ENCODE measurements at places on chromosomes 13 and 19. TPM values are rescaled to one million over a fixed set of nuclear protein-coding genes. Genes with fewer than 3 reads are reported as not detected.

GRCh38 chr19:56301886-56302620 is 12.6 kb downstream of the ZSCAN5A start:
- no peaks in the 10 kb centered on the region for H3K4me1 ChIP-seq
- peak overlapping the region; percentile 17 for H3K27ac ChIP-seq
- DNase-seq = peak; percentile 3
- H3K27me3 ChIP-seq = no peaks in the 10 kb centered on the region
- peaks cover 16% of the 10 kb centered on the region for H3K36me3 ChIP-seq
- H3K4me3 ChIP-seq = no peak overlapping the region

DNA sequence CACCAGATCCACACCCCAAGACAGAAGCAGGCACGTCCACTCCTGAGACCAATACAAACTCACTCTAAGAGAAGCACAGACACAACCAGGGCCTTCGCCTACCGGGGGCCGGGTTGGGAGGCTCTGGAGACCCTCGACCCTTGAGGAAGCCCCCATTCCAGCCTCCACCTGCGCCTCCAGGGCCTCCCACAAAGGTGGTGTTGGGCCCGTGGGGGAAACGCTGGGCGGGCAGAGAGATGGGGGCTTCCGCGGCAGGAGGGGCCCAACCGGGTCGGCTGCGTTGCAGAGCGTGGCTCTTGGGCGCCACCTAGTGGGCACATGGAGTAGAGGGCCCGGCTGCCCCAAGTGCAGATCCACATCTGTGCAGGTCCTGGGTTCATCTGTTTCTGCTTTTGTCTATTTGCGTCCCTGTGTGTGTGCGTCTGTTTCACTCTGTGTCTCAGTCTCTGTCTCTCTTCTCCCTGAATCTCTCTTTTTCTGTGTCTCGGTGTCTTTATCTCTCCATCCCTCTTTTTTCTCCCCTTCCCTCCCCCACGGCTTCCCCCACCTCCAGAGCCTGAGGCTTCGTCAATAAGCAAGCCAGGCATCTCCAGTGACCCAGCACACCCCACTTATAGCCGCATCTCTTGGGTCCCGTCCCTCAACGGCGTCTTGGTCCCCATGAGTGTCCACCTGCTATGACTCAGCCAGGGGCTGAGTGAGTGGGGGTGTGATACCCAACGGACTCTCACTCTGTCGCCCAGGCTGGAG is 10.5 kb upstream of the TINCR start:
- H3K27me3 ChIP-seq = no peaks in the 10 kb centered on the region
- H3K36me3 ChIP-seq = no peaks in the 10 kb centered on the region
- peaks cover 3% of the 10 kb centered on the region for H3K4me1 ChIP-seq
- no peak overlapping the region for H3K4me3 ChIP-seq
- no peak overlapping the region for H3K27ac ChIP-seq

- H3K27me3 ChIP-seq = no peaks in the 10 kb centered on the region
- no peaks in the 10 kb centered on the region for H3K4me1 ChIP-seq
- H3K36me3 ChIP-seq = no peaks in the 10 kb centered on the region
- no peak overlapping the region for H3K4me3 ChIP-seq
- H3K27ac ChIP-seq = no peak overlapping the region
These were observed 75.1 kb upstream of the FAM216B start for GRCh38 chr13:42706286-42706685.

- H3K4me3 ChIP-seq = no peak overlapping the region
- no peaks in the 10 kb centered on the region for H3K27me3 ChIP-seq
- no peak for DNase-seq
- H3K36me3 ChIP-seq = peaks cover 15% of the 10 kb centered on the region
- H3K4me1 ChIP-seq = peaks cover 8% of the 10 kb centered on the region
- H3K27ac ChIP-seq = no peak overlapping the region
These were observed 3.1 kb downstream of the SPC24 start for GRCh38 chr19:11152318-11153062.

TUBA3C gene
- not detected for polyA plus RNA-seq

DNA sequence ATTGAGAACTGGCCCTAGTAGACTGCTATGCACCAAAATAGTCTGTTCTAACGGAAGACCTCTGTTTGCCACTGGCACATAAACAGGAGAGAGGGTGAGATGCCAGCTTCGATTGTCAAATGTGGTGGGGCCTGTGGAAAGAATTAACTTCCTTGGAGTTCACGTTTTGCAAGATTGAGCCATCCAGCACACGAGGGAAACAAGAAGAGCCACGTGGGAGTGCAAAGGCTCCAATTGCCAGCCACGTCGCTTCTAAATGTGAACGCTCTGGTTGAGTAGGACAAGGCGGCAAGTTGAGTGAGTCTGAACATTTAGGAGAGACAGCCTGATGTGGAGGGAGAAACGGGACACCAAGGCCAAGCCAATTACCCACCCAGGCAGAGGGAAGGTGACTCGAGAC is 409.1 kb downstream of the FGF9 start:
- H3K36me3 ChIP-seq = no peaks in the 10 kb centered on the region
- H3K4me1 ChIP-seq = peaks cover 10% of the 10 kb centered on the region
- H3K27ac ChIP-seq = no peak overlapping the region
- no peak overlapping the region for H3K4me3 ChIP-seq
- H3K27me3 ChIP-seq = no peaks in the 10 kb centered on the region
- DNase-seq = no peak

- H3K4me1 ChIP-seq = no peaks in the 10 kb centered on the region
- peak; percentile 27 for DNase-seq
- H3K4me3 ChIP-seq = no peak overlapping the region
- H3K27ac ChIP-seq = no peak overlapping the region
These were observed 103.9 kb upstream of the CACNA1A start for GRCh38 chr19:13610039-13610691.

- H3K4me3 ChIP-seq = no peak overlapping the region
- H3K27ac ChIP-seq = no peak overlapping the region
- no peaks in the 10 kb centered on the region for H3K36me3 ChIP-seq
- H3K27me3 ChIP-seq = no peaks in the 10 kb centered on the region
- DNase-seq = peak; percentile 63
These were observed 5.7 kb upstream of the CDC42EP5 start for GRCh38 chr19:54478677-54479266.

DNA sequence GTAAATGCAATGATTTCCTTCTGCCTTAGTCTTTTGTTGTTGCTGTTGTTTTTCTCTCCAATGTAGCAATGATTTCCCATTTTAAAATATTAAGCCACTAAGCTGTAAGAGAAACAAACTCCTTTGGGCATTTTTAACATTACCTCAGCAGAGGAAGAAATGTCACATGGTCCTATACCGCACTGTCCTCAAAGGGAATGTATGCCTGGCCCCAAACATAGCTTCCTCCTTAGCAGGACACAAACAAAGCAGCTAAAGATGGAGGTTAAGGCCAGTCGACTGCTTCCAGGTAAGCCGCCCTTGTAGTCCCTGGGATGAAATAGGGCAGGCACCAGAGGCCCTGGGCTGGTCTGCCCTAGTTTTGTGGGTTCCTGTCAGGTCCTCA is 249.0 kb downstream of the TSHZ3 start:
- H3K27me3 ChIP-seq = no peaks in the 10 kb centered on the region
- no peaks in the 10 kb centered on the region for H3K4me1 ChIP-seq
- no peak for DNase-seq
- H3K4me3 ChIP-seq = no peak overlapping the region
- H3K27ac ChIP-seq = no peak overlapping the region
- no peaks in the 10 kb centered on the region for H3K36me3 ChIP-seq

- DNase-seq = peak; percentile 72
- H3K27me3 ChIP-seq = no peaks in the 10 kb centered on the region
- no peaks in the 10 kb centered on the region for H3K4me1 ChIP-seq
- H3K36me3 ChIP-seq = no peaks in the 10 kb centered on the region
- peak overlapping the region; percentile 85 for H3K27ac ChIP-seq
These were observed 572 bp downstream of the UGGT2 start for GRCh38 chr13:96052656-96053002.

DNA sequence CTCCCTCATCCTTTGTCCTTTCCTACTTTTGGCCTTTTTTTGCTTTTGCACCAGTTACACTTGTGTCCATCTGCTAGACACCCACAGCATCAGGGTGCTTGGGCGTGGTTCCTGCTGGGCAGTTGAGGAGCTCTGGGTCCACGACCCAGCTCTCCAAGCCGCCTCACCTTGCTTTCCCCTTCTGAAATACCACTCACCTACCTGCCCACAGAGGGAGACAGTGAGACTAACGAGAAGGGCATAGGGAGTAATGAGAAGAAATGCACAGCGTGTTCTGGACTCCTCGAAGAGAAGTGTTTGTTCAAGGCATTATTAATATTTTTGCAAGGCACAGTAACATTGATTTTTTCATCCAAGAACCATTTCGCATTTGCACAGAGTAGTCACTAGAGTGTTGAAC is 92.9 kb downstream of the DNAJC15 start:
- no peak overlapping the region for H3K27ac ChIP-seq
- no peaks in the 10 kb centered on the region for H3K4me1 ChIP-seq
- H3K27me3 ChIP-seq = no peaks in the 10 kb centered on the region
- H3K4me3 ChIP-seq = no peak overlapping the region

CNN1 gene
- 1.1 TPM for polyA plus RNA-seq

CEACAM7 gene
- not detected for polyA plus RNA-seq

DNA sequence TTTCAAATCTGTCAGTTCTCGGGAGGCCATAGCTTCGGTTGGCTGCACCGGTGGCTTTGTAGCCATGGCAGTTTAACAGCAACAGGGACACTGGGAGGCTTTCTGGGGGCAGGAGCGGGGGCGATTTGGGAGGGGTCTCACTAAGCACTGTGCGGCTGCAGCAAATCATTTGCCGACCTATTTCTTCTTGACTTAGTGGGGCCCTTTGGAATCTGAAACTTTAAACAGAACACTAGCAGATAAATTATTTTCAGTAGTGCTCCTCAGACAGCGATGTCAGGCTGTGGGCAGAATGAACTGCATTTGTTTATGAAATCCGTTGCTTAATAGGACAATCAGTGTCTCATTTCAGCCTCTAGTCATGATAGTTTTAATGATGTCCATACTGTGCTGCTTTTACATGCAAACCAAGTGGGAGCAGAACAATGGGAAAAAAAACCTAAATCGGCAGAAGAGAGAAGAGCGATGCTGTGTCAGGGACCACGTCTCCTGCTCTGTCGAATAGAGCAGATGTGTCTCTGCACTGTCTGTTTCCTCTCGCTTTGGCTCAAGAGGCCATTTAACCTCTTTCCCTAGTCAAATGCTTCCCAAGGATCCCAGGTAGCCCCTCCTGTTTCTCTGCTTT is 211.9 kb downstream of the OLFM4 start:
- no peak for DNase-seq
- no peaks in the 10 kb centered on the region for H3K27me3 ChIP-seq
- no peaks in the 10 kb centered on the region for H3K4me1 ChIP-seq
- no peak overlapping the region for H3K4me3 ChIP-seq
- no peaks in the 10 kb centered on the region for H3K36me3 ChIP-seq

FXYD7 gene
- polyA plus RNA-seq = 0.38 TPM

DNA sequence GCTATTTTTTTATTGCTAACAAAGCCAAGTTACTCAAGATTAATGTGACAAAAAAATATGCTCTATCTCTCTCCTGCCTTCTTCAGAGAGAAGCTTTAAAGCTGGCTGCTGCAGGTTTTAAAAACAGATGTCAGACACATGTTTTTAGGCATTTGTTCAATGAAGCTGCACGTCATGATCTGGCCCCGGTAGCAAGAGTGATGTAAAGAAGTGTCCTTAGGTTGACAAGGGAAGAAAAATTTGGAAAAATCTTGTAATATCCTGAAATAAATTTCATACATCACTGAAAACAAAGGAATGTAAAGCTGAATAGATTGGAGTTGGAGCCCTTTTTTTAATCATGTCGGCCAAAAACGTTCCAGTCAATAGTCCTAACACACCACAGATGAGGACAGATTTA is 531.4 kb upstream of the NBEA start:
- H3K36me3 ChIP-seq = no peaks in the 10 kb centered on the region
- no peak overlapping the region for H3K27ac ChIP-seq
- no peaks in the 10 kb centered on the region for H3K27me3 ChIP-seq
- no peaks in the 10 kb centered on the region for H3K4me1 ChIP-seq
- no peak overlapping the region for H3K4me3 ChIP-seq

SLITRK5 gene
- polyA plus RNA-seq = 0.03 TPM

ZNF793 gene
- polyA plus RNA-seq = 0.22 TPM

DNA sequence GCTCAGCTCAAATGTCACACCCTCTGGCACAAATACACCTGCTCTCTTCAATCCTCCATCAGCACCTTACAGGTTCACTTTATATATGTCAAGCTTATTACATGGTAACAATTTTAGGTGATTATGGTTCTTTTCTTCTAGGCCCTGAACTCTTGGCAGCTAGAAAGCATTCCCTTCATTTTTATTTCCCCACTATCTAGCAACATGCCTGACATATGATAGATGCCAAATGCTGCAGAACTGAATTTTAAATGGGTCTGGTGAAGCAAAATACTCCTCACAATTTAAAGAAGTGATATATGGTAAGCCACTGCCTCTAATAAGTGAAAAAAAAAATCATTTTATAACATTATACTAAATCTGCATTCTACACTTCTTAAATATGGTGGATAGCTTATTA is 95.2 kb downstream of the USP12 start:
- peaks cover 2% of the 10 kb centered on the region for H3K4me1 ChIP-seq
- DNase-seq = no peak
- H3K36me3 ChIP-seq = peaks cover 6% of the 10 kb centered on the region
- H3K27ac ChIP-seq = no peak overlapping the region
